Activated T-cell treated with anti-CD3 and anti-CD28 coated beads, Interleukin-2, amount 50 U/mL, for 48 hours (primary cell): ENCODE measurements at places on chromosomes 13 and 19.
A peak's percentile ranks its signal among the peaks of the same experiment; 100 is the strongest.

- peak; percentile 93 for DNase-seq
These were observed 6.8 kb upstream of the ARRDC2 start for GRCh38 chr19:18000915-18001776.

DNA sequence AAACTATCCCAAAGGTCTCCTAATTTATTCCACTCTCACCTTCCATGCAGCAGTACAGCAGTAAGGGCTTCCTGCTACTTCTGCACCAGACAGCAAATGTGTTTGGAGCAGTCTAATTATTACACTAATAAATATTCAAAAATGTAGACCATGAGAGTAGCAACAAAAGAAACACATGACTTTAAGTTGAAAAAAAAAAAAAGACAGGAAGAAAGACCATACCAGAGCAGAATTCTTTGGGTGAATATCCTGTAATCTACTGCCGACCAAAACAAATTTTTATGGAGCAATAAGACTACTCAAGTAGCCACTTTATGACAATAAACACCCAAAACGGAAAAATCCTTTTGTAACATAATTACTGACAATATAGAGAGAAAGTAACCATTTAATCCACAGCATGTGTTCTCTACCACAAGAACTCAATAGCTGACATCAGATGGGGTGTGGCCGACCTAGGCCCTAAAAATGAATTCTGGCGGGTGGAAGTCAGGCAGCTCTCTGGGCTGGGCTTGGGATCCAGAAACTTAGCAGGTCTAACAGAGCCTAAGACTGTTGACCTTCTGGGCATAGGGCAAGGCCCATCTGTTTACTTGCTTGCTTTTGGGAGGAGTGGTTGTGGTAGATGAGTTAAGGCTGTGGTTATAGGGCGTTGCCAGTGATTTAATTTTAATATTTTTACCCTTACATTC, 4.6 kb downstream of the KLF12 start:
- no peak for DNase-seq

GRCh38 chr19:39825531-39826076, 8.4 kb downstream of the DYRK1B start:
- DNase-seq: no peak

- no peak for DNase-seq
These were observed 121.9 kb upstream of the TMTC4 start for GRCh38 chr13:100796463-100796862.

GRCh38 chr19:19900139-19900728, 512 bp upstream of the ZNF93 start:
- no peak for DNase-seq

GRCh38 chr19:11261971-11262839, at the start of gene DOCK6:
DOCK6 (minus strand) TSS chr19:11262524; CDS start chr19:11262440, 84 bp downstream.
- peak; percentile 29 for DNase-seq

DNA sequence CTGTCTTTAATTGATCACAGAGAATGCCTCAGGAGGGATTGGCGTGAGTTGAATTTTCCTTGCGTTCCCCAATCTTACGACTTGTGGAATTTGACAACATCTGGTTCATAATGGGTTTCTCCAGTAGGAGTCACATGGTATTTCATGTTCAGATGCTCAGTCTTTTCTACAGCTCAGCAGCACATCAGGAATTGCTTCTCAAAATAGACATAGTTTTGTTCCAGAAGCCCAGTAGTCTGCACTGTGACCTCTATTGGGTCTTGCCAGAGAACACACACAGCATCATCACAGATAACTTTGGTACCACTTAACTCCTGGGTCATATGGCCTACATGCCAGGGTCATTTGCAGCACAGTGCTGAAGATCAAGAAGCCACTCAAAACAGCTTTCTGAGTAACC, 282.5 kb upstream of the HTR2A start:
- DNase-seq: no peak

- peak; percentile 60 for DNase-seq
These were observed 933 bp downstream of the TFPT start for GRCh38 chr19:54114340-54115108.

GRCh38 chr19:8806661-8807060, 25.4 kb downstream of the ZNF558 start:
- no peak for DNase-seq

GRCh38 chr13:59658738-59659330, 504.9 kb downstream of the DIAPH3 start:
- no peak for DNase-seq

DNA sequence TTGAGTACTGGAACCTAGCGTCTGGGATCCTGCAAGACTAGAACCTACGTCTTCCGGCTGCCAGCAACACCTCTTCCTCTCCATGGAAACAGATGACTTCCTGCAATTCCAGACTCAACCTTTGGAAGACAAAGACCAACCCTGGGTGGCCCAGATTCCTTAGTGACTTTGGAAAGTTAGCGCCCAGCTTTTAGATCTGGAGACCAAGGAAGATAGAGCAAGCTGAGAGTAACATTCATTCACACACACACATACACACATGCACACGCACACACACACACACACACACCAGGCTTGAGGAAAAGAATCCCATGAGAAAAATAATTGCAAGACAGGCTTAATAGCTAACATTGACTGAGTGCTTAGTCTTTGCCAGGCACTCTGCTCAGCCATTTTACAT, 788.9 kb downstream of the UQCRFS1 start:
- no peak for DNase-seq

DNA sequence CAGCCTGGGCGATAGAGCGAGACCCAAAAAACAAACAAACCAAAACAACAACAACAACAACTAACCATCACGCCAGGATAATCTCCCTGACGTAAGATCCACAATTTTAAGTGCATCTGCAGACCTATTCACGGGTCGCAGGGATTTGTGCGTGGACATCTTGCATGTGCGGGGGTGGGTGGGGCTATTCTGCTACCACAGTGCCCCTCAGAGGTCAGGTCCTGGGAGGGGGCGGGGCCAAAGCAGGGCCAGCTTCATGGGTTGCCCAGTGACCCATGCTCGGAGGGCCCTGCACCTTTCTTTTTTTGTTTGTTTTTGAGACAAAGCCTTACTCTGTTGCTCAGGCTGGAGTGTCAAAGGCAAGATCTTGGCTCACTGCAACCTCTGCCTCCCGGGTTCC, 2.6 kb upstream of the CDC42EP5 start:
- DNase-seq: no peak

GRCh38 chr19:52991484-52991883, 22.2 kb upstream of the ERVV-1 start:
- DNase-seq: no peak

DNA sequence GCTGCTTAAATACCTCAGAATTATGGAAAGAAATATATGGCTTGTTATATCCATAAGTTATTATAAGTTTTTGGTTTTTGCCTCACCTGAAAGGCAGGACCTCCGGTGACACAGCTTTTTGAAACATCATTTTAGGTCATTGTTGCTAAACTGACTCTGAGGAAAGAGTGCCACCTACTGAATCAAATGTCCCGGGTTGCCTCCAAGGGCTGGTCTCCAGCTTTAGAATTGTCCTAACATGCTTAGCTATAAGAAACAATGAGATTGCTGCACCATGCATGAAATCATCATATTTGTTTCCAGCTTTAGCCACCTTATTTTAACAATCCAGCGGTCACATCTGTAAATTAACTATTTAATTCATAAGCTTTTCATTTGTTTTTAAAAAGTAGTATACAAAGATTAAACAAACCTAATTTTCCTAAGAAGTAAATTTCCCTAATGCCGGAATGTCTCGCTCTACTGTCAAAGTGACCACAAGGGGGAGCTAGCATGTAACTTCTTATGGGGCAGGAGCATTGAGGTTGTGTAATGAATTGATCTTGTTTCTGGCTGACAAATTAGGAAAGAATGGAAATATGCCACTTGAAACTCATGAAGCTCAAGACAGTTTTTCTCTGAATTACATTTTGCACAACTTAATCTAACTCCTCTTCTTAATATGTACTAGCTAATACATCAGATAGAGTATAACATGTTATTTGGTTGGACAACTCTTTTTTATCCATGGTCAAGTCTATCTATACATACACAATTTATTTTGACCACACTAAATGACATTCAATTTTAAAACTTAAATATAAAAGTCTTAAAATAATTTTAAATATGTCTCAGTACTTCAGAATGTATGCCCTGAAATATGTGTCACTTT, 6.7 kb upstream of the PCDH17 start:
- DNase-seq: no peak

DNA sequence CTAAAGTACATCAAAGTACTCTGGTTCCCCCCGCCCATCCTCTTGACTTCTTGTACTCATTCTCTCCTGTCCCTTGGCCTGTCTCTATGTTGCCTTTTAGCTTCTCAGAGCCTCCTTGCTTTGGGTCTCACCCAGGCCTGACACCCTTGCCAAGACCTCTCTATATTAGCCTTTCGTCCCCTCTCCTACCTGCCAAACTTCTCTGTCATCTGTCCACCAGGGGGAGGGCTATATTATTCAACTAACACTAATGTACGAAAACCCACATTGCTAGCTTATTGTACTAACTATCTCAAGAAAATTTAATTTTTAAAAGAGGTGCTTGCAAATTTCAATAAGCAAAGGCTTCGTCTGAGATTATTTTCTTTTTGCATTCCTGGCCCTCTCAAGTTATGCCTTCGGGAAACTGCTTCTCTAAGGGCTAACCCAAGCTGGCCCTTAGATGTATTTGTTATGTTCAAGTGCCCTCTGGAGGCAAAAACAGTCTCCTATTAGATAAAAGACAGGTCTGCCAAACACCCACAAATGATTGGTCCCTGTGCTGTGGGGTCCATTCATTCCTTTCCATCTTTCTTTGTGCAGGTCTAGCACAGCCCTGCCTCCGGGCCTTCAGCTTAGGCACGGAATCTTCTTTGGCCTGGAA, 6.3 kb upstream of the MRPS31 start:
- peak; percentile 71 for DNase-seq

DNA sequence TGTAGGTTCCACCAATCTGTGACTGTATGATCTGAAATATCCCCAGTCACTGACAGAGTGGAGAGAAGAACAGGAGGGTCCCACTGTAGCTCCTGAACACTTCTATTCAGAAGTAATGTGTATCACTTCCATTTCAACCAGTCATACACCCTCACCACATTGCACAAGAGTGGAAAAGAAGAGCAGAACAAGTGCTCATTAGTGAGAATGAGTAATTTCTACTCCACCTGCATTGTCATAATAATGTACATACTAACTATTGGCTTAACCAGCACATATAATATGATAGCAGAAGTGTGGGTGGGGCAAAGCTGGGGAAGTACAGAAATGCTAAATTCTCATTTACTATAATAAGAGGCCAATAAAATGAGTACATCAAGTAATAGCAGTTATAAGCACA, 342.7 kb downstream of the LMO7 start:
- no peak for DNase-seq

GRCh38 chr13:43991773-43992201, 112.1 kb downstream of the LACC1 start:
- DNase-seq: no peak

DNA sequence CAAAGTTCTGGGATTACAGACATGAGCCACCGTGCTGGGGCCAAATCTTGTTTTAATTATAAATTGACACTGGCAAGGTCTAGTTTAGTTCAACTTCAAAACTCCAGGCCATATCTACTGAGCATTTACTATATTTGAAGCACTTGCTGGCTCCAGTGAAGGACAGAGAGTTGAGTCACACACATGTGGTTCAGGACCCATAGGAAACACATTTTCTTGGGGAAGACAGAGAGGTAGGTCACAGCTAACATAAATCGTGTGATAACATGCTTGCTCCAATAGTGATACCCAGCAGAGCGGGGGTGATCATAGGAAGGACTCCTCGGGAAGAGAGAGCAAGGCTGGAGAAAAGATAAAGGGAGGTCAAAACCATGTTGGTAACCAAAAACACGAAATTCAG, 170.6 kb upstream of the TSC22D1 start:
- no peak for DNase-seq

- no peak for DNase-seq
These were observed 1589.9 kb downstream of the SLITRK1 start for GRCh38 chr13:82292334-82292733.

DNA sequence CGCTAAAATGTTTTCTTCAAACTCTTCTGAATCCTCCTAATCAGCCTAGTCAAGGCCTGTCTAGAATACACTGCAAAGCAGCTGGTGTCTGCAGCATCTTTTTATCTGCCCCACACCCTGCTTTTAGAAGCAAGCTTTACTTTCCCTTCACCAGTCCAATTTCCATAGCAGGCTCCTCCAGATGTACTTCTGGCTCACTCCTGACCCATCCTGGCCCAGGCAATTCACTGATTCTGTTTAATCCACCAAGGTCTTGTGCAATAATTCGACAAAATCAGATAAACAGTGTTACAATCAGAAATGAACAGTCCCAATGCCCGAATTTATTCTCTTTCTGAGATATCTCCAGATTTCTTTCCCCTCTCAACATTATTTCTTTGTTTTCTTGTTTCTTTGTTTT, 415.2 kb upstream of the SGCG start:
- no peak for DNase-seq

DNA sequence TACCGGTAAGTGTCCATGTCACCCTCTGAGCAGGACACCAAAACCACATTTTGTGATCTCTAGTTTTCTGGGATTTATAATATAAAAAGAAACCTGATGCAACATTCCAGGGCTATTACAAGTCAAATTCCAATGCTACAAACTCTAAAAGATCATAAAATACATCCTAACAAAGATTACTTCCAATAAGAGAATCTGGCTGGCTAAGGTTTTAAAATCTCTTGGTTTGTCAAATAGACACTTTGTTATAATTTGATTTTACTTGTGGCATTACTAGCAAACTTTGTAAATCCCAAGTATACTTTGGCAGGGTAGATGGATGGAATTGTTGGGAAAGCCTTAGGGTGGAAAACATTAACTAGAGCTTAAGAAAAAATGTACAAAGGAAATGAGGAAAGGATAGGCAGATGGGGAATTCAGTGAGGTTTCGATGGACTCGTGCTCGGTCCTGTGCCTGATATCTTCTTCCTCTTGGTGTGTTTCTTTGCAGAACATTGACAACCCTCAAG, 74.0 kb upstream of the POMP start:
- no peak for DNase-seq

DNA sequence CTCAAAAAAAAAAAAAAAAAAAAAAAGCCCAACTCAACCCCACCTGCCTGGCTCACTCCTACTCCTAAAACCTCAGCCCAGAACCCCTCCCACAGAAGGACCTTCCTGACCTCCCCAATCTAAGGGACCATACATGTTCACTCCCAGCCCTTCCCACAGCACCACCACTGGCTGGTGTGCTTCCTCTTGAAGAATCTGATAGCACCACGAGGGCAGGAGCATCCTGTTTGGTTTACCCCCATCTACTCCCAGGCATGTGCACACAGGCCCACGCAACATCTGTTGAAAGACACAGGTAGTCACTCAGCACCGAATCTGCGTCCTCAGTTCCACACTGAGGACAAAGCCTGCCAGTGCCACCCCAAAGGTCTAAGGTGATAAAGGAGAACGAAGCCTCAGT, 8.2 kb downstream of the LATS2 start:
- no peak for DNase-seq

DNA sequence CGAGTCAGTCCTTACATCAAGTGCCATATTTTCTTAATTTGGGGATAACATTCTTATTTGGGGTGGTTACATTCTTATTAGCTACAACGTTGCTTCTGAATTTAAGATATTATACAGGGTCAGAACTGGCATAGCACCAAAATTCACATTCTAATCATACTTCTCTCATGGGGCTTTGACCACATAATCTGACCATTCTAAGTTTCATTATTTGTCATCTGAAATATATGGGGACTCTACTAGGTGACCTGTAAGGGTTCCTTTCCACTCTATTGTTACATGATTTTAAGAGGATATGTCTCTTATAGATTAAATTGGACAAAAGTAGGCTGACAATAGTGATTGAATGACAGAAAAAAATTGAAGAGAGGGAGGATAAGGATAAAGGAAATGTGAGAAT, 536.5 kb downstream of the KCTD12 start:
- no peak for DNase-seq

- DNase-seq: no peak
These were observed 22.6 kb downstream of the TM9SF2 start for GRCh38 chr13:99523838-99524237.
